ENCODE measurements at places on chromosomes 5 and 9. TPM values are rescaled to one million over a fixed set of nuclear protein-coding genes. Genes with fewer than 3 reads are reported as not detected.

Gene PCDHA10
- 0.50 TPM for total RNA-seq

Gene COL27A1
- total RNA-seq, result 12.7 TPM

Gene DMRT3
- not detected for total RNA-seq

Gene HAVCR1
- not detected for total RNA-seq

Gene DNAJB5
- total RNA-seq, result 10.2 TPM

Gene SCGB3A1
- total RNA-seq, result not detected

Gene RNF44
- 2.9 TPM for total RNA-seq

Gene PKN3
- 0.46 TPM for total RNA-seq

Gene HTR1A
- not detected for total RNA-seq

Gene PRDM9
- total RNA-seq, result not detected

Gene MUSK
- total RNA-seq, result 0.10 TPM

Gene ISL1
- total RNA-seq, result 0.20 TPM

Gene HAPLN1
- 144 TPM for total RNA-seq

Gene OR1K1
- total RNA-seq, result not detected

Gene GPRIN1
- total RNA-seq, result 2.9 TPM

Gene SPATA31E1
- total RNA-seq, result not detected

Gene SEMA6A
- total RNA-seq, result 0.23 TPM

Gene SLC26A2
- total RNA-seq, result 21.4 TPM

Gene PDE8B
- total RNA-seq, result 0.46 TPM

Gene CYSRT1
- total RNA-seq, result 0.33 TPM

Gene C9orf50
- total RNA-seq, result 0.26 TPM

Gene GNA14
- 6.3 TPM for total RNA-seq

Gene KLF9
- total RNA-seq, result 29.6 TPM

Gene SIGMAR1
- total RNA-seq, result 72.6 TPM

Gene LRRC70
- 1.0 TPM for total RNA-seq

Gene SLC1A3
- 20.0 TPM for total RNA-seq

Gene ARSI
- total RNA-seq, result 10.2 TPM

Gene ENC1
- 43.7 TPM for total RNA-seq

Gene ENHO
- 0.13 TPM for total RNA-seq

Gene BHMT
- not detected for total RNA-seq

Gene NSUN2
- 48.1 TPM for total RNA-seq

Gene TMEM252
- not detected for total RNA-seq

Gene LCP2
- total RNA-seq, result not detected

Gene PCDHB16
- total RNA-seq, result 0.50 TPM

Gene PLEKHG4B
- not detected for total RNA-seq

Gene CDKN2B-AS1
- total RNA-seq, result 1.3 TPM

Gene FASTKD3
- total RNA-seq, result 7.1 TPM

Gene SLC6A18
- total RNA-seq, result not detected

Gene PPP3R2
- total RNA-seq, result not detected

Gene S100Z
- not detected for total RNA-seq

Gene FAXDC2
- 4.3 TPM for total RNA-seq

Gene WDR38
- not detected for total RNA-seq

Gene FGD3
- total RNA-seq, result not detected
